CD4-positive, alpha-beta memory T cell (primary cell): ENCODE measurements at places on chromosomes 5 and 9.

DNA sequence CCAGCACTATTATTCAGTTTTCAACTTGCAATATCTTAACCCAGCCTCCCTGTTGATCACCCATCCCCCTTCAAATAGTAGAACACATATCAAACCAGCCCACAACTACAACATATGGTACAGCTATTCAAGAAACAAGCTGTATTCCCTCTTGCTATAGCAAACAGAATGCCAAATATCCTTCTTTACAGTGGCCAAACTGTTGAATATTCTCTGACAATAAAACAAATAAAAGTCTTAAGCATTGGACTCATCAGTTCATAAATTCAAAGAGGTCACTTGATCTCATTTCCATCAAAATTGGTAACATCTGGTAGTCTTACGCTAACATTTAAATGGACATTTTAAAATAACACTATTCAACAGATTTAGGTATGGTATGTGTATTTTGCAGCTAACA is 350.8 kb downstream of the EFNA5 start:
- DNase-seq = no peak

- no peak for DNase-seq
Observed at GRCh38 chr5:32283539-32284377, 29.0 kb downstream of the MTMR12 start.

GRCh38 chr5:139694556-139695177 is 46.5 kb downstream of the CXXC5 start:
- DNase-seq = no peak

DNA sequence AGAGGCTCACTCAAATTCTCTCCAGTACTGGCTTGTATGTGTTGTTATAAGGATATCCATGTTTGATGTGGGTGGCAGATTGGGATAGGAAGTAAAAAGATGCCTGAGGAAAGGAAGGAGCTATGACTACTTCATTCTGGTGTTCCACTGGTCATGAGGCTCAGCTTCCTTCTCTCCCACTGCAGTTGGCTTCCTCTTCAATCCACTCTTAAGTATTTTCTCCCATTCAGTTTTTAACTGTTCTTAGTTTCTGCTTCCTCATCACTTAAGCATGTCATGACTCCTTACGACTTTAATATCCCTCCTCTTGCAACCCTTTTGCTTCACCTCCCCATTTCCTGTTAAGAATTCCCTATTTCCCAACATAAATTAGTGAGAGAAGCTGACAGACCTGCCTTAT is 81.1 kb downstream of the PJA2 start:
- DNase-seq = no peak

DNA sequence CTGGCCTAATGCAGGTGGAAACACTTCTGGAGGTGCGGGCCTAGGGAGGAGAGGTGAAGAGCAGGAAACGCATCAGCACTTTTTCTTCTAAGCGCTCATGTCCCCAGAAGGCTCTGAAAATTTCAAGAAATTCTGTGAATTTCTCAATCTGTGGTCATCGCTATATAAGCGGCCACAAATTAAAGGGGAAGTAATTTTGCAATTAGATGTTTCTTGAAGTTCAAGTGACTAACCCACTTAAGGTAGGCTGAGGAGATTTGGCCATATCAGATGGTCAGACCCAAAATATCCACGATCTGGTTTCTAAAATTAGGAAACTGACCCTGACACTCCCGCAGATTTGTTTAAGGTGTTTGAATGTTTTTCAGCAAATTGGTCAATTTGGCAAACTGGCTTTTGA is 16.6 kb upstream of the HMGCR start:
- DNase-seq = no peak

- no peak for DNase-seq
Observed at GRCh38 chr9:1510712-1511111, 460.6 kb downstream of the DMRT2 start.

- DNase-seq = no peak
Observed at GRCh38 chr5:38413696-38414095, 142.8 kb downstream of the LIFR start.

- peak; percentile 45 for DNase-seq
Observed at GRCh38 chr9:37575921-37576721, at the start of gene FBXO10. FBXO10 (minus strand) TSS chr9:37576380; CDS start chr9:37541768, 34,612 bp downstream.

GRCh38 chr5:135296900-135297816 is 101.9 kb downstream of the MACROH2A1 start:
- DNase-seq = no peak

DNA sequence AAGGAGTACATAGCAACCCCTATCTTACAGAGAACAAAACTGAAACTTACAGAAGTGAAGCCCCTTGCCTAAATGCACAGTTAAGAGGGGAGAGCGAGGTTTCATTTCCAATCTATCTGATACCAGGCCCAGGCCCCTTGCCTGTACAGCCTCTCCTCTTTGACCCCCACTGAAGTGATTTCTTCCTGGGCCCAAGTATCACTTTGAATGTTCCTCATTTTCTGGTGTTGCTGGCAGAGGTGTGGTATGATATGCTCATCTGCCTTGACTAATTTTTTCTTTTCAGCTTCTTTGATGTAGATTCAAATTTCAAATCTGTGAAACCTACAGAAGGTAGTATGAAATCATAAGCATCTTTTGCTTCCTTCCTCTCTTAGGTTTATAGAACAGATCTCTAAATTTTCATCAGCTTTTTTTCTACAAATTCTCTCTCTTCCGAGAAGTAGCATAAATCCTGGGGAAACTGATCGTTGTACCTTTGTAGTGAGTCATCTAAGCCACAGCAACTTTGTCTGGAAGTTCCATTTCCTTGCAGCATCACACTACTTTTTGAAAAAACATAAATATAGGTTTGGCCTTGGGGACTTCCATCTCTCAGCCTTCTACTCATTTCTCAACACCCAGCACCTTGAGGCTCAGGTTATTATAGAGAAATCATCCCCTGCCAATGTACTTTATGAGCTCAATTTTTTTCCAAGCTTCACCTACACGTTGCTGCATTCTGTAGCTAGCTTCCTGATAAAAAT is 402.4 kb upstream of the PTGER4 start:
- peak; percentile 16 for DNase-seq

- DNase-seq = no peak
Observed at GRCh38 chr9:91898451-91899218, 51.4 kb downstream of the ROR2 start.

DNA sequence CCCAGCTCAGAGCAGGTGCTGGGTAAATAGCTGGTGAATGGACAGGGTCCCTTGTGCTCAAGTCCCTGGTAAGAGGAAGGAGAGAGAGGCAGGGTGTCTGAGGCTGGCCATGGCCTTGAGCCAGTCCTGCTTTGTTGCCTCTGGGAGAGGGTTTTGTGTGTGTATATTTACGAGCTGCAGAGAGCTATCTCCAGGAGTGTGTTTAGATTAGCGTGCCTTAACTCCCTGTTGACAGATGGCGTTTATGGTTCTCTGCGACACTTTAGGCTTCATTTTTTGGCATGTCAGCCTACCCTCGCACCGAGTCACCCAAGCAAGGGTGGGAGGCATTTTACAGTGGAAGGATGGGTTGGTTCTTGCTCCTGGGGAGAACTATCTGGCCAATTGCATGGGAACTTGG is 22.2 kb downstream of the HMCN2 start:
- no peak for DNase-seq

GRCh38 chr5:97501286-97501964 is 318.4 kb upstream of the RIOK2 start:
- no peak for DNase-seq

DNA sequence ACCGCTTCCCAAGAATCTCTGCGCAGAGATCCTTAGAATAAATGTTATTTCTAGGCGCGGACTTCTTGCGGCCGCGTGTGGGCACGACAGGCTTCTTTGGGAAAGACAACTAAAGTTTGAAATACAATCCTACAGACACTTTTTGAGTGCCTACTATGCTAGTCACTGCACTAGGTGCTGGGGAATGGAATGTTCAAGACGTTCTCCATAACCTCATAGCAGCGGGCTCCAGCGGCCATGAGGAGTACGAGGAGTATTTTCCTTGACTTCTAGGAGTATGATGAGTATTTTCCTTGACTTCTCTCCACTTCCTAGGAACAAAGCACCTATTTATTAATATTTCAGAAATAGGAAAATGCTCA is 636 bp upstream of the PWWP2A start:
- no peak for DNase-seq

GRCh38 chr9:91073811-91074771 is 272.5 kb downstream of the SYK start:
- DNase-seq = no peak

- no peak for DNase-seq
Observed at GRCh38 chr5:150175076-150175475, 8.5 kb downstream of the CDX1 start.
